ENCODE measurements at places on chromosomes 7 and 10.

GRCh38 chr7:54409917-54410316 lies 132.3 kb upstream of the VSTM2A start:
- no peak for DNase-seq

DNA sequence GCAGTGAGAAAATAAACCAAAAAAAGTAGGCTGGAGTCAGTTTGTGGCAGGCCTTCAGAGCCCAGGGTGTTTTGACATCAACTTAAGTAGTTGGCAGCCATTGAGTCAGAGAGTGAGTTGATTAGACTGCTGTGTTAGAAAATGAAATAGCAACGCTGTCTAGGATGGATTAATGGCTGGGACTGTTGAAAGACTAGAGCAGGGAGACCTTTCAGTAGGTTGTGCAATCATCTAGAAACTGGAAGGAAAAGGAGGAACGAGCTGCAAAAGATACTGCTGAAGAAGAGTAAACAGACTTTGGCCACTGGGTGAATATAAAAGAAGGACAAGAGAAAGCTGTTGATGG lies 28.6 kb upstream of the TRIL start:
- DNase-seq, result peak; percentile 88

DNA sequence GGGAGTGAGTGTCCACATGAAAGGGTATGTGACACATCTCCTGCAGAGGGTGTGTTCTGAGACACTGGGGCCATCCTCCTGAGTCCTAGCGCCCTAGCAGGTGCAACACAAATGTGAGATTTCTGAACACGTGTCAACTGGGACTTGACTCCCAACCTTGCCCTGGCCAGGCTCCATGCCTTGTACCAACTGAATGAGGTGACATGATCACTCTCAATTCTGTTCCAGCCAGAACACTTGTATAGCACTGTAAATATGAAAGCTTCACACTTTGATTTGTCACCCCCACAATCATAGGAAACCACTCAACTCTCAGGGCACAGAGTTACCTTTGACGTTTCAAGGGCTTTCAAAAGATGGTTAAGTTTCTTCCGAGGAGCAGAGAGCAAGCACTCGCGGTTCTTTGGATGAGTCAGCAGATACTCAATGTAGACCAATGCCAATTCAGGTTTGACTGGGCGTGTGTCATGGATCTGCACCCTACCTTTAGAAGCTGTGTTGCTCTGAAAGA lies 48.6 kb downstream of the NCAPG2 start:
- no peak for DNase-seq

- peak; percentile 65 for DNase-seq
Observed at GRCh38 chr10:75612904-75613684, 181.7 kb downstream of the LRMDA start.

DNA sequence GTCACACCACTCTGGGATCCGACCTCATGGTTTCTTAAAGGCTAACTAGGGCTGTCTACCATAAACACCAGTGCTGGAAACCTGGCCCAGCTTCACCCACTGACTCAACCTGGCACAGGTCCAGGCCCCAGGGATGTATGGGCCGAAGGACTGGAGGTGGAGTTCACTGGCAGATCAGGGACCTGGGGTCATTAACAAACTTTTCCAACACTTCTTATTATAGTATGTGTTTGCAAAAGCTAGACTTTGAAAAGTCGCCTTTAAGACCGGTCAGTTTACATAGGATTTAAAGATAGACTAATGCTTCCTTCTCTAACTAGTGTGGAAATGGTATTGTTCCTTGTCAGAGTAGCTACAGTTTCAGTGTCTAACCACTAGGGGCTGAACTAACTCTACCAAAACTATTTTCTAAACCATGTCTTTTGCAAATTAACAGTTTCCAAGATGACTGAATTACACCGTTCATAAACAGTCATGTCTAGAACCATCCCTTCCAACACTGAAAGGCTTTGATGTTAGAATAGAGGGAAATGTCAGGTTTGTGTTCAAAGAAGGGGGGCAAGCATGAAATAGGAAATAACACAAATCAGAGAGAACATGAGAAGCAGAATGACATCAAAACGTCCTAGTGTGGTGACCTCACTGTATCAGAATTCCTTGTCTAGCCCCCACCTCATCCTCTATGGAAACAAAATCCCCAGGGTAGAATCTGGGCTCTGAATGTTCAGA lies 29.7 kb downstream of the STN1 start:
- DNase-seq, result peak; percentile 86

DNA sequence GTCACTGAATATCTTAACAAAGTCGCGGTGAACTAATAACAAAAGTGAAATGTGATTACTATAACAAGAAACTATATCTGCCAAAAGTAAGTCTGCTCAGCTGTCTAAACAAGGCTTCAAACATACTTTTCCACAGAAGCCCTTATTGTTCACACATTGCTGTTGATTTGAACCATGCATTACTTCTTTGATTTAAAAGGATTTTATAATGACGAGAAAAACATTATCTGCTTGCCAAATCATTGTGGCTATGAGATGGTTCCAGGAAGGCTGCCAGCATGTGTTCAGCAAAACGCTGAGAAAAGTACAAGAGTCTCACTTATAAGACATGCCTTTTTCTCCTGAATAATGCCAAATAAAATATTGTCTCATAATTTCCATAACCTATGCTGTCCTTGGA lies 24.4 kb downstream of the RNF133 start:
- peak; percentile 58 for DNase-seq

DNA sequence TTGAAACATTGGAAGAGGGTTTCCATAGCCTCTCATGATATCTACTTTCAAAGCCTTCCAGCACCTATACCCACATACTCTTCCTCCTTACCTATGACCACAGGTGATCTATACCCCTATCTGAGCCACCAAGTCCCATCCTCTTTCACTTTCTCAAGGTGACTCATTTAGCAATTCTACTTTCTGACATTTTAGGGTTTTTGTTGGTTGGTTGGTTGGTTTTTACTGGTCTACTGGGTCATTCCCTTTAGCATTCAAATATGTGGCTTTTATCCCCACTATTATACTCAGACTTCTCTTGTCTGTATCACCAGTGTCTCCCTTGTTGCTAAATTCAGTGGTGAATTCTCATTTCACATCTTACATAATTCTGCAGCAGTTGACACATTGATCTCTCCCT lies 130.4 kb upstream of the STEAP4 start:
- no peak for DNase-seq

GRCh38 chr7:69691327-69691726 lies 93.1 kb downstream of the AUTS2 start:
- DNase-seq, result no peak

DNA sequence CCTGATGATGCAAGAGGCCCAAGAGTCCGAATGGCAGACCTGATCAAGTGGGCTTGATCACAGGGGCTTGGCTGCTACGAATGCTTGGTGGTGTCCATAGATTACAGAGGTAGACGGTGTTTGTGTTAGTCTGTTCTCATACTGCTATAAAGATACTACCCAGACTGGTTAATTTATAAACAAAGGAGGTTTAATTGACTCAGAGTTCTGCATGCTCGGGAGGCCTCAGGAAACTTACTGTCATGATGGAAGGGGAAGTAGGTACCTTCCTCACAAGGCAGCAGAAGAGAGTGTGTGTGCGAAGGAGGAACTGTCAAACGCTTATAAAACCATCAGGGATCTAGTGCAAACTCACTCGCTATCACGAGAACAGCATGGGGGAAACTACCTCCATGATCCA lies 268.9 kb upstream of the KLF6 start:
- DNase-seq, result no peak

GRCh38 chr7:14207711-14208110 lies 218.2 kb upstream of the ETV1 start:
- DNase-seq, result no peak

GRCh38 chr7:76396864-76397263 lies 12.6 kb downstream of the SSC4D start:
- DNase-seq, result no peak

GRCh38 chr10:114767101-114767985 lies 54.2 kb upstream of the FHIP2A start:
- peak; percentile 21 for DNase-seq

DNA sequence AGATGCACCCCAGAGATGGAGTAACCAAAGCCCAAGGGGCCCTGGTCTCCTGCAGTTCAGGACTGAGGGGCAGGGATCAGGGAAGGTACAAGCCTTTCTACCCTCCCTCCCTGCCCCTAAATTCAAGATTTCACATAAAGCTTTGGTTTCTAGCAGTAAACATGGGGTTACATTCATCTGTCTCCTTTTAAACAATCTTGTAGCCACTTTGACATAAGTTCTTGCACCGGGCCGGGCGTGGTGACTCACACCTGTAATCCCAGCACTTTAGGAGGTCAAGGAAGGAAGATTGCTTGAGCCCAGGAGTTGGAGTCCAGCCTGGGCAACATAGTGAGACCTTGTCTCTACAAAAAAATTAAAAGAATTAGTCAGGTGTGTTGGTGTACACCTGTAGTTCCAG lies 4.0 kb upstream of the ACTR3C start:
- no peak for DNase-seq

DNA sequence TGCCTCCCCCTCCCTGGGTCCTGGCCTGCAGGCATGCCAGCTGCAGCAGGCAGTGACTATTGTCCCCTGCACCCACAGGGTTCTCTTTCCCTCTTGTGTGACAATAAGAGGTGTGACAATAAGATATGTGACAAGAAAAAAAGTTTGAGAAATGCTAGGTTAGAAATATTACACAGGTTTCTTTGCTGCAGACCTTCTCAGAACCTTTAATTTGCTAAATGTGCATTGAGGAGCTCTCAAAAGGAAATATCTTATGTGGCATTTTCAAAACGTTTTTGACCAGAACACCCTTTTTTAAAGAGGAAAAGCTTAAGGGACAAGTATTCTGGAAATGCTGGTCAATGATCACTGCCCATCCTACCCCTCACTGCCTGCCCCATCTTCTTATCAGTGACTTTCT lies 117.5 kb downstream of the COL13A1 start:
- DNase-seq, result no peak

DNA sequence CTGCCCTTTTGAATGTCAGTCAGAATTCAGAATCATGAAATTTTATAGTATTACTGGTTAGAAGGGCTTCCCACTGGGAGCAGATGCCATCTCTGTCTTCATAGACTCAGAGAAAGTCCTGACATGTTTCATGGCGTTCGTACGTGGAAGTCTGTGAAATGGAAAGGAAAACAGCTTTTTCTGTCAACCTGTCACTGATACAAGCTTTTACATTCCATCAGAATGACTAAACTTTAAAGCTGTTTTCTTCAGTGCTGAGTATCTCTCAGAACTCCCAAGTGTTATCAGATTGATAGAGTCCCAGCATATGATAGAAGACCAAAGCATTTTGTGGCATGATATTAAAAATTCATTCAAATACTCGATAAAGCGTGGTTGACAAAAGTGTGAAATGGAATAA lies 726.7 kb upstream of the GALNT17 start:
- DNase-seq, result no peak

DNA sequence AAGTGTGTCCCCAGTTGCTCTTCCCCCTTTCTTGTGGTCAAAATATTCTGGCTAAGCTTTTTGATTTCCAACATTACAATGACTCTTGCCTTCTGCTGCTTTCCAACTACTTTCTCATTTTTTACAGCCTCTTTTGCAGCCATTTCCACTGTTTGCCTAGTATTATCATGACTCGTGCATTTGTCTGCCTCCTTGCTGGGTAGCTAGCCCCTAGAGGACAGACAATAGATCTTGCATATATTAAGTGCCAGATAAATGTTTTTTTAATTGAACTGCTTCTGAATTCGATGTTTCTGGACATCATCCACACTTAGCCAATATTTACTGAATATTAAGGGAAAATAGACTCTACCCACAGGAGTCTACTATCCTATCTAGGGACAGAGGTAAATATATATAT lies 124.5 kb downstream of the POU6F2 start:
- DNase-seq, result no peak

- no peak for DNase-seq
Observed at GRCh38 chr7:36604806-36605205, 119.5 kb downstream of the AOAH start.

DNA sequence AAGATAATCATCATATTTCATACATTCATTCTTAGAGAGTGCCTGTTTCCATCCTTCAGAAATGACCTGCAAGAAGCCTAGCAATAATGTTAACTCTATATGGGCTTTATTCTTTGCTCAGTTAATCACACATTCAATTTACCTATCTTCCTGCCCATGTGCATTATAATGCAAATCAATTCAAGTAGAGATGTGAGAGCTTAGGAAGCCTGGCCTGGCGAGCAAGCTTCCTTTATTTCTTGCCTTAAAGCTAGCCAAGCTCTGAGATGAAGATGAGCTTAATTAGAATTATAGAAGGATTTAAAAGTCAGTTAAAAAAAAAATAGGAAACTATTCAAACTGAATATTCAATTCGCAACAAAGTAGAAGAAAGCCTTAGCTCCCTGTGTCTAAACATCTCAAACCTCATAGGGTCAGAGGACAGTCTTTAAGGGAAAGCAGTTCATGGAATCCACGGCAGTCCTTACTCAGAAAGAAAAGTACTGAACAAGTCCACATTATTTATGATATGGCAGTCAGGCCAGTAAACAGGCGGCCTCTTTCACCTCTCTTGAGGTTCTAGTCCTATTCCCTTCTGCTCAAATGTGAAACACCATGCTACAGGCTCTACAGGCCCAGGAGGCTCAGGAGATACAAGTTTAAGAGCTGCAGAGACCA lies 214.1 kb downstream of the TFEC start:
- DNase-seq, result no peak

DNA sequence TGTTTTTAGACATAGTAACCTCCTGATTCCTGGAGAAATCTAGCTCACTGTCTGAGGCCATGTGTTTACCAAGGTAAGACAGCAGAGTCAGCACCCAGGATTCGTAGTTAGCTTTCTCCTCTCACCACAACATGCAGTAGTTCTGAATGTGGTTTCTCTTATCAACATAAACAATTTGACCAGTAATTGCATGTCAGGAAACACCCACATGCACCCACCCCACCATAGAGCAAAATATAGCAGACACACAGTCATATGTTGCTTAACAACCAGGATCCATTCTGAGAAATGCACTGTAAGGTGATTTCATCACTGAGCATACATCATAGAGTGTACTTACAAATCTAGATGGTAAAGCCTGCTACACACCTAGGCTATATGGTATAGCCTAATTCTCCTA lies 1004.0 kb downstream of the ANKRD7 start:
- no peak for DNase-seq
